NCI-H1105 treated with DMSO at 0.1 percent for 48 hours (cell line): ENCODE measurements at places on chromosomes 12 and 14.

DNA sequence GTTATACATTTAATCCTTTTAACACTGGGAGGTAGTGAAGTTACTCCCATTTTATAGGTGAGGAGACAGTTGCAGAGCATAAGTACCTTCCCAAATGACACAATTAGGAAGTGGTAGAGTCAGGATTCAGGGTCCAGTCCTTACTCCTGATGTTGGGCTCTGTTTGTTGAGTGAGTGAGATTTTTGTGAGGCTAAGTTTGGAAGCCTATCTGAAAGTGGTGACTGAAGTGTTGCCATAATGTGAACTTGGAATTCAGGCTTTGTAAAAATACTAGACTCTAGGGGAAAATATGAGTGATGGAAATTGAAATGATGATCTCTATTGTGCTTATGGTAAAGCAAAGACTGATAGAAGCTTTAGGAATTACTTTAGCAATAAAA, 2.2 kb downstream of the NUDT4 start:
- no peak for DNase-seq

- no peak for DNase-seq
Observed at GRCh38 chr12:12502815-12503151, 59.9 kb downstream of the DUSP16 start.

DNA sequence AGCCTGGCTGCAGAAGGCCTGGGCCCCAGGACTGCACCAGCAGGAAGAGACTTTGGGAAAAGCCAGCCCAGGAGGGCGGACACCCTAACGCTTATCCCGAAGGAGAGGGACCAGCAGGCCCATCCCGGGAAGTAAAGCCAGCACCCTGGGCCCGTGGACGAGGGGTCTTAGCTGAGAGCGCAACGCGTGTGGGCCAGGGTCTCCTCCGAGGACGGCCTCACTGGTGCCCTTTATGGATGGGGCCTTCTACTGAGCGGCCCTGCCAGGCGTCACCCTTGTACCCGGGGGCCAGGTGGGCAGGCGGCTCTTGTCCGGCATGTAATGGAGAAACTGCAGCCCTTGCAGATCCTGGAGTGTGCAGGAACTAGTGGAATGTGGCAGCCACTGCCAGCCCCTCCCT, 14.1 kb downstream of the TEDC1 start:
- DNase-seq: no peak

GRCh38 chr14:103259801-103260628, 74.0 kb upstream of the EIF5 start:
- no peak for DNase-seq

DNA sequence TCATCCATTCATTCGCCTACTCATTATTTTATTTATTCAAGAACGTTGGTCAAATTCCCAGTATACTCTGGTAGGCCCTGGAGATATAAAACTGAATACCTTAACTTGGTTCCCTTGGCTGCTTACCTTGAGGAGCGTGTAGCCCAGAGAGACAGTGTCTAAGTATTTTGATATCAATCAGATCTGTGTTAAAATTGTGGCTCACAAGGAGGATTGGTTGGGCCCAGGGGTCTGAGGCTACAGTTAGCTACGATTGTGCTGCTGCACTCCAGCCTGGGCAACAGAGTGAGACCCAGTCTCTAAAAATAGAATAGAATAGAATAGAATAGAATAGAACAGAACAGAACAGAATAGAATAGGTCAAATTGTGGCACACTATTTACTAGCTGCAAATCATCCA, 438.4 kb downstream of the ADAMTS20 start:
- no peak for DNase-seq

GRCh38 chr12:26124446-26125399, at the start of gene BHLHE41:
BHLHE41 (minus strand) TSS chr12:26125037; CDS start chr12:26124779, 258 bp downstream.
- peak; percentile 38 for DNase-seq

GRCh38 chr14:34562776-34563150, 23.3 kb upstream of the EAPP start:
- DNase-seq: no peak
